Stimulated activated CD8-positive, alpha-beta memory T cell treated with anti-CD3 and anti-CD28 coated beads, Interleukin-4, amount 100 ng/mL, for 1 hour (primary cell): ENCODE measurements at places on chromosomes 11 and 22.

- no peak for DNase-seq
Measured at GRCh38 chr22:25148149-25148691, 51.4 kb upstream of the CRYBB3 start.

DNA sequence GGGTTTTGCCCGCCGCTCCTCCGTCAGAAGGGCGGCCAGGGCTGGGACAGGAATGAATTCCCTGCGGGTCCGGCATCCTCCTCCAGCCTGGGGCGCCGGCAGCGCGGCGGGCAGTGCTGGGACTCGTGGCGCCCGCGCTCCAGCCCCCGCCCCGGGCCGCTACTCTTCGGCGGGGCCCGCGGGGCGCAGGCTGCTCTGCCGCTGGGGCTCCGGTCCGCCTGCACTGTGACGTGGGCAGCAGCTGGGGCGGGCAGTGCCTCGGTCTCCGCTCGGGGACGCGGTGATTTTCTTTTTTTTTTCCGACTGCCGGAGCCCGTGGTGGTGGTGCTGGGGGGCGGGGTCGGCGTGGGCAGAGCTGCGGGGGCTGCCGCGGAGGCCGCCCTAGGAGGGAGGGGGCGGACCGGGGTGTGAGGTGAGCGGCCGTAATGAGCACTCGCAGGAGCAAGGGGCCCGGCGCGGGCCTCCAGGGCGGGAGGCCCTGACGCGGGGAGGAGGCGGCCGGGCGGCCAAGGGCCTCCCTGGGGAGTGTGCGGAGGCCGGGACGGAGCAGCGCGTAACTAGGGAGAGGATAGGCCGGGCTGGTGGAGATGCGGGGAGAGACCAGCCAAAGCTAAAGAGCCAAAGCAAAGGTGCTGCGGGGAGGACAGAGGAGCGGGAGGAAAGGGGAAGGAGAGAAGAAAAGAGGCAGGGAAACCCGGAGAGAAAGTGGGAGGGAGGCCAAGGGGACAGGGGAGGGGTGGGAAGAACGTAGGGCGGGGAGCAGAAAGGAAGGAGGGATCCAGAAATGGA is 73.3 kb upstream of the ZBED5 start:
- DNase-seq: no peak

GRCh38 chr11:13954591-13954990 is 7.9 kb upstream of the SPON1 start:
- DNase-seq: no peak

DNA sequence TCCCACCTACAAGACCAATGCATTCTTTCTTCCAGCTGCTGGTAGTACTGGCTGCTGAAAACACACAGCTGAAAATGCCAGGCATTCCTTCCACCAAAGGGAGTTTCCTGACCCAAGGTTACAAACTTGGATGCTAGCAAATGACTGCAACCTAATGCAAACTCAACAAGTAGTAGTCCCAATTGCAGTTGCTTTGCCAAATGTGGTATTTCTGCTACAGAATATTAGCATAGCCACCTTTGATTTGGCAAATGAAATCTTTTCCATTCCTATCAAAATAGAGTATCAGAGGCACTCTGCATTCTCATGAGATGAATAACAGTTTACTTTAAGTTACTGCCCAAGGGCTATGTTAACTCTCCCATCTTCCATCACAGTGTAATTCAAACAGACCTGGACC is 172.0 kb upstream of the ARHGAP42 start:
- no peak for DNase-seq

- no peak for DNase-seq
Measured at GRCh38 chr11:126109941-126110731, 47.5 kb upstream of the CDON start.

- no peak for DNase-seq
Measured at GRCh38 chr11:93622043-93622442, 39.4 kb upstream of the CEP295 start.

DNA sequence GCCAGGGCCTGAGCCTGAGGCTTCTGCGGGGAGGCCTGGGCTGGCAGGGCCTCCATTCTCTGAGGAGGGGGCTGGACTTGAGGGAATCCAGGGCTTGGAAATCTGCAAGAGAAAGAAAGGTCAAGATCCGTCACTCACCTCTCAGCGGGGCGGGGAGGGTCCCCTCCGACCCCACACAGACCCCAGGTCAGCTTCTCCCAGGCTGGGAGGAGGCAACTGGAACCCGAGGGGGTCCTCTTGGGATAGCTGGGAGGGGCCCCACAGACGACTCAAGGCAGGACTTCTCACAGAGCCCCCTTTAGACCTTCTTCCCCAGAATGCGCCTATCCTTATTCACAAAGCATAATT is 11.0 kb downstream of the TNKS1BP1 start:
- DNase-seq: no peak

DNA sequence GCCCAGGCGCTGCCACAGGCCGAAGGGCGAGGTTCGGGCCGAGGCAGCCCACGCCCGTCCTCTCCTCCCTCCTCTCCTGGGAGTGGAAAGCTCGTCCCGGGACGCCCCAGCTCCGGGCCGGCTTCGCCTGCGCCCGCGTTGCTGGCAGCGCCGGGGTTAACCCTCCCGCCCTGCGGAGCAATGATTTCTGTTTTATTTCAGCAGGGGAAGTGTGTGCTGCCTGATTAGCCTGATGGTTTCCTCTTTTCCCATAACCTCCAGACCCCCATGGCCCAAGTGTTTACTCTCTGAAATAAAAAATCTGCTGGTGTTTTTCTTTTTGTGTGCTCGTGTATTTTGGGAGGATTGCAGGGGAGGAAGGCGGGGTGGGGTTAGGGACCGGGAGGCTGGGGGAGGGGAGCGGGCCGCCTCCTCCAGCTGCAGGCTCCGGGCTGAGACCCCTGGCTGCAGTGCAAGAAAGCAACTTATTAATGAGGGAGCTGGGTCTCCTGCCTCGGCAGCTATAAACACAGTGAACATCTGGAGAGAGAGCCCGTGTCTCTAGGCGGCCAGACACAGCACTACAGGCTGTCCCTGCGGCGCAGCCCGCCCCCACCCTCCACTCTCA is 38.6 kb downstream of the ETS1 start:
- no peak for DNase-seq

DNA sequence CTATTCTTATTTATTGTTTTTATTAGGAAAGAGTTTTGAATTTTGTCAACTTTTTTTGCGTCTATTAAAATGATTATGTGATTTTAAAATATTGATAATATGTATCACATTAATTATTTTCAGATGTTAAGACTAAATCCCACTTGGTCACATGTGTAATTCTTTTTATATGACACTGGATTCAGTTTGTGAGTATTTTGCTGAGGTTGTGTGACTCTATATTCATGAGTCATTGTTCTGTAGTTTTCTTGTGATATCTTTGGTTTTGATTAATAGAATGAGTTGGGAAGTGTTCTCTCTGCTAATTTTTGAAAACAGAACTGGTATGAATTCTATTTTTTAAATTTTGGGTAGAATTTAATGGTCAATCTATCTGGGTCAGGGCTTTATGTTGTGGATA is 317.9 kb downstream of the ETS1 start:
- no peak for DNase-seq

- DNase-seq: no peak
Measured at GRCh38 chr11:131136486-131136885, 220.2 kb upstream of the SNX19 start.

- no peak for DNase-seq
Measured at GRCh38 chr11:597166-597725, 18.5 kb downstream of the IRF7 start.
